NCI-H226 (cell line): ENCODE measurements at places on chromosomes 2 and 18.

DNA sequence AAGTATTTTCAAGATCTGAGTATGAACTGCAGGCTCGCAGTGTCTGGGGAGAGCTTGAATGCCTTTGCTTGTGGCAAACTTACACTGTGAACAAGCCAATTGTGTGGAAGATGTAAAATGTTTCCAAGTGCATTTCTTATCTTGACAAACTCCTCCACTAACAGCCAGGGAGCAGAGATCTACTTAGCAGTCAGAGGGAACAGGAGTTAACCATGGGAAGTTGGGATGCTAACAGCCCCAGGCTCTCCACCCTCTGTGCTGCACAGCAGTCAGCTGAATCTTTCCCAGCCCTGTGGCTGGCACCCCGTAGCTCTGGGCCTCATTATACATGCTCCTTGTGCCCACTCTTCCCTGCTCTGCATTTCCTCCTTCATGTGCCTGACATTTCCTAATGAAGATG is 450.2 kb downstream of the TSN start:
- peak; percentile 75 for DNase-seq

DNA sequence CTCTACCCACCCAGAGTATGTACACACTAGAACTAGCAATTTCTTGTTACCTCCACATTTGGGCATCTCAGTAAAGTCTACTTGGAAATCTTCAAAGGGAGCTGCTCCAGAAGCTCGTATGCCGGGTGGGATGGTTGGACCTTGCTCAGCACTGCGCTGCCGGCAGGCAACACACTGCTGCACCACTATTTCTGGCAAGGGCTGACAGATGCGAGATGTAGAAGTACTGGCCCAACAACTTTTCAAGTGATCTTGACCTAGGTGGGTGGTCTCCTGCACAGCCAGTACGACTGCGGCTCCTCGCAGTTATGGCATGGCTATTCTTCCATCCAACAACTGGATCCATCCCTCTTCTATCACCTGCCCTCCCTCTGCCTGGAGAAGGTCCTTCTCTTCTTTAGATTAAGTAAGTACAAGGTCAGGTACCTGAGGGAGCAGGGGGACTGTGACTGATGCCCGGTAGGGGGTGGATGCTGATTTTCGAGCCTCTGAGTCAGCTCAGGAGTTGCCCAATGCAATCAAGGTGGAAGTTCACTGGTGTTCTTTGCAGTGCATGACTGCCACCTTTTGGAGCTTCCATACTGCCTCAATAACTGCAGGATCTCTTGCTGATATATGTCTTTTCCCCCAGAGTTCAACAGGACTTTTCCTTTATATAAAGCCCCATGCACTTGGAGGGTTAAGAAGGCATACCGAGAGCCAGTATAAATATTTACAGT is 100.4 kb upstream of the SLC1A4 start:
- DNase-seq = peak; percentile 32

DNA sequence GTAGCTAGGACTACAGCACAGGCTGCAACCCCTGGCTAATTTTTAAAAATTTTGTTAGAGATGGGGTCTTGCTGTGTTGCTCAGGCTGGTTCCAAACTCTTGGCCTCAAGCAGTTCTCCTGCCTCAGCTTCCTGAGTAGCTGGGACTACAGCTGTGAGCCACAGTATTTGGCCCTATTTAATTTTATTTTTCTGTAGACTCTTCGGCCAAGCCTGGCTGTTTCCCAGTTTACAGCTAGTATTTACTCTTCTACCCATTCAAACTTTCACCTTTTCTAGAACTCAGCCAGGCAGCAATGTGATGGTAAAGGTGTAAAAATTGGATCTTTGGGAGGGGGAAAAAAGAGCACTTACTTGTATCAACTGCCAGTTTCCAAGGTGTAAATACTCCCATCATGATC is 35.3 kb downstream of the SH3RF3 start:
- no peak for DNase-seq

GRCh38 chr2:107174171-107174570 is 288.2 kb upstream of the ST6GAL2 start:
- no peak for DNase-seq

GRCh38 chr18:55576001-55576400 is 12.0 kb downstream of the TCF4 start:
- DNase-seq = no peak

GRCh38 chr2:10522170-10522448 is 74.0 kb upstream of the ODC1 start:
- DNase-seq = no peak

GRCh38 chr18:59878644-59879043 is 21.2 kb upstream of the PMAIP1 start:
- no peak for DNase-seq

- no peak for DNase-seq
Measured at GRCh38 chr2:140654565-140654964, 1476.3 kb downstream of the LRP1B start.

- peak; percentile 79 for DNase-seq
Measured at GRCh38 chr2:43269074-43269572, 42.7 kb upstream of the ZFP36L2 start.

GRCh38 chr2:37146062-37146461 is 10.7 kb downstream of the EIF2AK2 start:
- no peak for DNase-seq

DNA sequence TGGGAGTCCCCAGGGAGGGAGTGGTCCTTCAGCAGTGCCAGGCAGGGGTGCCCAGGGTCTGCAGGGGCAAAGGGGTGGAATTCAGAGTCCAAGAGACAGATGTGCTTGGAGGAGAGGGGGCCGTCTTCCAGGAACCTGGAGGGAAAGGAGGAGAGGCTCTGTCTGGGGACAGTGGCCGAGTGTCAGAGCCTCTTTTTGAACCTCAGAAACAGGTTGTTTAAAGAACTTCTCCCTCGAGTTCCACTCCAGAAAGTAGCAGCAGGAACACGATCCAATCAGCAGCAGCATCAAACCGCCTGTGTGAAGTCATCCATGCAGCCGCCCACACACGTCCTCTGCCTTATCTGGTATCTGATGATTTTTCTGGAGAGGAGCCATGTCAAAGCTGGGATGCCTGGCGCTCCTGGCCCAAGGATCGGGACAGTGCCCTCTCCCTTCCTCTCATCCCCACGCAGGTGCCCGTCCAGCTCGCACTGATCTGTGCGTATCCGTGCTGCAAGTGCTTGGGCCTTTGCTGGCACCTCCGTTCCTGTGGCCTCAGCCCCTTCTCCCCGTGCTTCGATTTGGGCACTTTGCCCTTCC is 205.1 kb downstream of the NDUFA10 start:
- no peak for DNase-seq

- DNase-seq = peak; percentile 20
Measured at GRCh38 chr2:132400169-132400900, 16.3 kb upstream of the GPR39 start.

- no peak for DNase-seq
Measured at GRCh38 chr2:10977621-10978020, 65.9 kb downstream of the KCNF1 start.

GRCh38 chr2:108607706-108608301 is 73.5 kb downstream of the LIMS1 start:
- no peak for DNase-seq

- DNase-seq = no peak
Measured at GRCh38 chr2:171410101-171410500, 23.7 kb downstream of the METTL8 start.

GRCh38 chr2:119195887-119196286 is 27.7 kb upstream of the STEAP3 start:
- no peak for DNase-seq

GRCh38 chr2:18522484-18523146 is 37.8 kb downstream of the RDH14 start:
- no peak for DNase-seq

DNA sequence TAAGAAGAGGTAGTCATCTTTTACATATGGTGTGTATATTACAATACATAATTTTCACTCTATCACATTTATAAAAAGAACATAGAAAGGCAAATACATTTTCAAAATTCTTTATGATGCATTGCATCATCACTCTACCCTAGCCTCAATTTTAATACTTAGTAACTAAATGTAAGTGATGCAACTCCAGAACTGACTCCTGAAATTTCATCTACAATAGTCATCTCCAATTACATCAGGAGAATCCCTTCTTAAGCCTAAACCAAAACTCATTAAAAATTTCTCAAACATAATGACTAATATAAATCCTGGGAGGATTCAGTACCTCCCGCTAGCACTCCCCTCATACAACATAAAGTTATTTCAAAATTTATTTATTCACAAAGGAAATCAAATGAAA is 15.9 kb downstream of the TMX3 start:
- peak; percentile 8 for DNase-seq

DNA sequence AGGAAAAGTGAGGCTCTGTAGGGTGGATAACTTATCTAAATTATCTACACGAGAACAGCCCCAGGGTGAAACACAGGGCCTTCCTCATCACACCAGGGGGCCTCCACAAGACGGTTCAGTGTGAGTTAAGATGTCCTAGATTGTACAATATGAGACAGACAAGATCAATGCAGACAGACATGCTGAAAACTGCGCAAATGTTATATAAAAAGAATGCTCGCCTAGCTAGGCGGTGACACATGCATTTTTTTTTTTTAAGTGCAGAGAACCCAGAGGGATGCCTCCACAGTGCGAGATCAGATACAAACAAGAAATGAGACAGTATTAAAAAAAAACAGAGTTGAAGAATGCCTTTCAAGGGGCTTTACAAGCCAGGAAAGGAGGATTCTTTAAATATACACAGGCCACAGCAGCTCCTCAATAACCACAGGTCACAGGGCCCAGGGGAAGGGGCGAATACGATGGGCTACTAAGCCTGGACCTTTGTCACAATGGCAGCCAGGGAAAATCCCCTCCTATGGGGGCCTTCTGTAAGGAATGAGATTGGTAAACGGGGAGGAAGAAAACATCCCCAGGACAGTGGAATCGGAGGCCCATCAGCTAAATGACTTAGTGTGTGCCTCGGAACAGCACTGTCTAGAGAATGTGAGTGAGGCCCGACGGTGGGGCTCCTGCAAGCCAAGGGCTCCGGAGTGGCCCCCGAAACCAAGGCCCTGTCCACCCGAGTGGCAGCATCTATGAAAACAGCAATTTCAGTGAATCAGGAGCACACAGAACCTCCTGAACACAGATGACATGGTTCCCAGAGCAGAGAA is 48.9 kb downstream of the ADCY3 start:
- DNase-seq = no peak

DNA sequence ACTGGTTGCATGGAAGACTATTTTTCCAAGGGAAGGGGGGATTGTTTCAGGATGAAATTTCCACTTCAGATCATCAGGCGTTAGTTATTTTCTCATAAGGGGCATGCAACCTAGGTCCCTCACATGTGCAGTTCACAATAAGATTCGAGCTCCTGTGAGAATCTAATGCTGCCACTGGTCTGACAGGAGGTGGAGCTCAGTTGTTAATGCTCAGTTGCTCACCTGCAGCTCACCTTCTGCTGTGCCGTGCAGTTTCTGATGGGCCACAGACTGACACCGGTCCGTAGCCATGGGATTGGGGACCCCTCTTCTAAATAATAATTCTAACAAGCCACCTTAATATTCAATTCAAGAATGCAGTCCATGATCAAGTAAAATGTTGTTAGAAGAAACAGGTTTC is 34.9 kb downstream of the PLCL1 start:
- DNase-seq = no peak

GRCh38 chr2:120012363-120012762 is 514 bp upstream of the EPB41L5 start:
- no peak for DNase-seq

- DNase-seq = no peak
Measured at GRCh38 chr2:40189881-40190280, 262.0 kb downstream of the SLC8A1 start.

- no peak for DNase-seq
Measured at GRCh38 chr2:144462266-144462665, 57.7 kb downstream of the ZEB2 start.
